ENCODE measurements at places on chromosomes 12 and 14.

GRCh38 chr12:2606186-2606910 is 188.4 kb upstream of the FKBP4 start:
- no peak for DNase-seq

GRCh38 chr14:61219673-61220072 is 61.5 kb downstream of the TMEM30B start:
- DNase-seq, result no peak

GRCh38 chr12:24749171-24749570 is 199.7 kb downstream of the BCAT1 start:
- no peak for DNase-seq

DNA sequence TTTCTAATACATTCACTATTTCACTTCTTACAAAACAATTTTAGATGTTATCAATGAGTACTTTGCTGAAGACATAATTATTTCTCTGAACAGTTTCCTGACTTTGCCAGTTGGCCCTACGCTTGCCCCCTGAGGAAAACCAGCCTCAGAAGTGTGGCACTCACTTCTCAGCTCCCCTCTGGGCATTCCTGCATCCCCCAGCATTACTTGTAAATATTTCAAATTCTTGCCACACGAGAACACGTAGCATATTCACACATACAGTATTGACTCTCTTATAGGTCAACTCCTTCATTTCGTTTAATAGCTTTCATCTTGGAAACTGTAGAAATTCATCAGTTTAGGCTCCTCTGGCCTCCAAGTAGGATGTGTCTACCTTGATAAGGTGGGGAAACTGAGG is 65.2 kb downstream of the OTX2 start:
- DNase-seq, result no peak

DNA sequence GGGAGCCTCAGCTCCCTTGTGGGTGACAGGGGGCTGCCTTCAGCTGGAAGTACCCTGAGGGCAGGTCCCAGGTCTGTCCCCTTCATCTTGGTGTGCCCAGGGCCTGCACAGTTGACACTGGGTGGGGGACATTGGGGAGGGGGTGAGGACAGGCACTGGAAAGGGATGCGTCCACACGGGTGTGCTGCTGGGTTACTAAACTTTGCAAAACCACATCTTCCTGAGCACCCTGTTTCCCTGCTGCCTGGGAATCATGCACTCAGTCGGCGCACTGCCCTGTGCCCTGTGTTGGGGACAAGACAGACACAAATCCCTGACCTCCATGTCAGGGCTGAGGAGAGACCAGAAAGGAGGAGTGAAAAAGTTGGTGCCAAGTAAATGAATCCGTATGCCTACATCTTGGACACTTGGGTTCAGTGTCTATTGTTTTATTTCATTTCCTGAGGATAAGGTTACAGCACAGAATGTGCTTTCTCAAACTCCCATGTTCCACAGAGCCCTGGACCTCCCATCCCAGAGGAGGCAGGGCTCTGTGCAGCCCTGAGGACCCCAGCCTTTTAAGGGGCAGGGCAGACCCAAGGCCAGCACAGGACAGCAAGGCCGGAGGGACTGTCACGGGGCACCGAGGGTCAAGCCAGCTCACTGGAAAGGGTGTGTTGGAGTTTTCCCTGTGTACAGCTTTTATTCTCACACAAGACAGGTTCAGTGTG is 2.9 kb upstream of the SLC25A29 start:
- no peak for DNase-seq

DNA sequence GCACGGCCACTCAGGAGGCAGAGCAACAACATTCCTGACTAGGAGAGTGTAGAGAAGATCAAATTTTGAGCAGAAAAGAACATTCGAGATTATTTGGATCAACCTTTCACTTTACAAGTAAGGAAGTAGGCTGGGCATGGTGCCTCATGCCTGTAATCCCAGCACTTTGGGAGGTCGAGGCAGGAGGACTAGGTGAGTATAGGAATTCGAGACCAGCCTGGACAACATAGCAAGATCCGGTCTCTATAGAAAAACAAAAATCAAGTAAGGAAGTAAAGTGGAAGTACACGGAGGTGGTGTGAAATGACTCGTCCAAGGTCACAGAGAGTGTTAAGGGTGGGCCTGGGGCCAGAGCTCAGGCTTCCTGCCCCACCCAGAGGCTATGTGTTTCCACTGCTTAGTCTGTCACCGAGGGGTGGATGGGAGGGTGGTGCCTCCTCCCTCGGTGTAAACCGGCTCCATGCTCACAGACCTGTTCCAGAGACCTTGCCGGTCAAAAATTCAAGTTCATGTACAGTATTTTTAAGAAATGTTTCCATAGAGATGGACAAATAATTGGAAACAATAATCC is 51.9 kb downstream of the MAP1LC3B2 start:
- DNase-seq, result no peak

- no peak for DNase-seq
Observed at GRCh38 chr12:106275458-106275857, 27.1 kb upstream of the TCP11L2 start.

DNA sequence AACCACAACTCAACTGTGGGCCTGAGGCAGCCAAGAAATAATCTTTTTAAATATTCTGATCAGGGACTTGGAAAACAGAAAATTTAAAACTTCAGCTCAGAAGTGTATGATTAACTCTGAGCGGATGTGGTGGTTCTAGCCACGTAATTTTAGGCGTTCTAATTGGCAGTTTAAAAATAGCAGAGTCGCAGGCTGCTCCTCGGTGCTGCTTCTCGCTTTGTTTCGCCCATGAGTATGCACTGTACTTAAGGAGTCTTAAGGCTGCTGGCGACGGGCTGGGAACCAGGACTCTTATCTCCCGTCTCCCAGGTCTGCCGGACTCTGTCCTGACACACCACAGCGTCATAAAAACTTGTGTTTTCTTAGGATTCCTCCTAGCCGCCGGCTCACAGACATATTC is 113.4 kb upstream of the PELI2 start:
- no peak for DNase-seq

DNA sequence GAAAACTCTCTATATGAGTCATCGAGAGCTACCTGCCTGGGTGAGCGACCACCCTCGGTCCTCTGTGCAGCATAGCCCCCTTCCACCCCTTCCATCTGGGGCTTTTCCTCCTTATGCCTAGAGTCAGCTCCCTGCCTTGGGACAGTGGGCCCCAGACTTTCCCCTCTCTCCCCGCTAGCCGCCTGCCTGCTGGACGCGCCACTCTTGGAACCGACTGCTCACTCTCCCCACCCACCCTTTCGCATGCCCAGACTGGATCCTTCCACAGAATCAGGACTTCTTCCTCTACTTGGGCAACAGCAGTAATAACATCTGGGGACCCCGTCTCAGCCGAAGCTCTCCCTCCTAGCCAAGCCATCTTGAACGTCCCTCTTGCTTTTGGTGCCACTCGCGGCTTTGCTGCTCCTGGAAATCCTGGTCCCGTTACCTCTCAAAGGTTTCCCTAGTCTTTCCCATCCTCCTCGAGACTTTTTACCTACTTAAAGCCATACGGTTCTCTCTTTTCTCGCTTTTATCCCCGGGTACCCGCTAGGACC is 671 bp downstream of the ESYT1 start:
- DNase-seq, result no peak

DNA sequence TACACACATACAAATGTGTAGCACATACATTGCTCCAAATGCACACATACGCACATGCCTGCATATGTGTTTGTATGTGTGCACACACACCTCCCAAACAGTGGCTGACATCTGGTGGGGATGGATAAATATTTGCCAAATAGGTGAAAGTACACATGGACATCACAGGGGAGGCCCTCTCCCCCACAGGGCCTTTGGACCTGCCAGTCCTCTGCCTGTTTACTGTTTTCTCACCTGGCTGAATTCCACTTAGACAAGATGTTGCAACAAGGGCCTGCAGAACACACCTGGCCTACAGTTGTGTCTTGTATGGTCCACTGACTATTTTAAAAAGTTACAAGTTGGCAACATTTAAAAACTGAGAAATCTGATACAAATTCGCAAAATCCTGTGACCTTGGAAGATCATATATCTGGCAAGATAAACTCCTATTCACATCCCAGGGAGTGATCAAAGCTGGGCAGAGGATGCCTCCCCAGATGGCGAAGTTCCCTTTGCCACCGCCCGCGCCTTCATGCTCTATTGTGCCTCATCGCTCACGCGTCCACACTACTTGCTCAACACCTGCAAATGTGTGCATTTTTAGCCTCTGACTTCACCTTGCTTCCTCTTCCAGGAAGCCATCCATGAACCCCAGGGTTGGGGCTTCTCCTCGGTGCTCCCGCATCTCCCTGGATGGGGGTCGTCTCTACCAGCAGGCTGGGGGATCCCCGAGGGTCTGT is 118.4 kb upstream of the FZD10 start:
- DNase-seq, result no peak

GRCh38 chr12:129629901-129630300 is 273.9 kb downstream of the TMEM132D start:
- DNase-seq, result no peak

DNA sequence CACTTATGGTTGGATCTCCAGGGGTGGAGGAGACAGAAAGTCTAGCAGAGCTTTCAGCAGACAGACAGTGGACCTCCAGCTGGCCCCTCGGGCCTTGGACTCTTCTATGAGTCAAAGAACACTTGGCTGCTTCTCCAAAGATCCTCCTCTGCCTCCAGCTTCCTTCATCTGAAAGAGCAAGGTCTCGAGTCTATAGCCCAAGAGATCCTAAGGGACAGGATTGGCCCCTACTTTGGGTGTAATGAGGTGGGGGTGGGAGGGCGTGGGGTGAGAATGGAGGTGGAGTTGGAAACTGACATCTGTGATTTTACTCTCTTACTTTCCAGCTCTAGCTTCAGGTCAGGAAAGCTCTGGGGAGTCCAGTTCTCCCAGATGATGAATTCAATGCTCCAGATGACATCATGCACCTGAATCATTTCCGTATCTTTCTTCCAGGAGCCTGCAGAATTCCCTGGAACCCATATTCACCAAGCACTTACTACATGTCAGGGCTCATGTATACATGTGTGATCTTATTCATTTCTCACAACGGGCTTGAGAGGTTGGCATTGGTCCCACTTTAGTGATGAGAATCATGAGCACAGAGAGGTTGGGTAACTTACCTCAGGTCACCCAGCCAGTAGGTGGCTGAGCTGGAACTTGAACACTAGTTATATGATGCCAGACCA is 10.2 kb upstream of the PGF start:
- DNase-seq, result no peak

DNA sequence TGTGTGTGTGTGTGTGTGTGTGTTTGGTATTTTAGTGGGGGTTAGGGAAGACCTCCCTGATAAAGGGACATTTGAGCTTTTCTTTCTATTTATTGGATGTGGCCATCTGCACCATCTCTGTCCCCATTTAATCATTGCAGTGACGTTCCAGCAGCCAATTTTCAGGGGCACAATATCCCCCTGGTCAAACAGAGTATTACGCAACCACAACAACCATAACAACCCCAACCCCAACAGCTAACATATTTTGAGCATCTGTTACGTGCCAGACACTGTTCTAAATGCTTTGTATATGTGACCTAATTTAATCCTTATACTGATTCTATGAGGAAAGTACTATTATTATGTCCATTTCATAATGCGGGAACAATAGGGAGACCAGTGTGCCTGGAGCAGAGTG is 87.4 kb downstream of the TTC8 start:
- DNase-seq, result no peak

- no peak for DNase-seq
Observed at GRCh38 chr14:88940671-88941070, 116.2 kb downstream of the TTC8 start.

DNA sequence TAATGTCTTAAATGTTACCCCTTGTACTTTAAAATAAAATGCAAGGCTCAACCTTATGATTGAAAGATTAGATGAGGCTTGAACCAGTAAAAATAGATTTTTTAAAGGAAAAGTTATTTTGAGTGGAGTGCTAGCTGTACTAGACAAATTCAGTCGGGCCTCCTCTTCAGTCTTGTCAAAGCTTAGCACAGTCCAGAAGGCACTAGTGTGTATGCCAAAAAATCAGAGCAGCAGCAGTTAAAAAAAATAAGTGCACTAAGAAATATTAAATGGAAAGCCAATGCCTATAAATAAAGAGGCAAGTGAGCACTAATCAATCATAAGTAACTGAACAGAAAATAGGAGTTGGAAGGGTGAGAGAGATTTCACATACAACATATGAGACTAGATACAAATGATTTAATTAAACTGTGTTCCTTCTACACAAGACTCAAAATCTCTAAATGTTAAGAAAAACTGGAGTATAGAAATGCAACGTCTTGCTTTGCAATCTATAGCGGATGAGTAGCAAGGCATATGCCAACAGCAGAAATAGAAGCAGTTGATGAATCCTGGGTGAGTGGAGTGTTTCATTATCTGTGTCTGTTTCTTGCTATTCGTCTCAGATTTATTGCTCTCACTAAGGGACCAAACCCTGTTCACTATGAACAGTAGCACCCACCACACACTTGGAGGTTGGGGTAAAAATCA is 172.1 kb downstream of the ETNK1 start:
- DNase-seq, result no peak

- DNase-seq, result peak; percentile 68
Observed at GRCh38 chr12:44875954-44876543, at the start of gene NELL2. NELL2 (minus strand) TSS chr12:44876315; CDS start chr12:44875869, 446 bp downstream.

GRCh38 chr12:76688631-76689030 is 75.3 kb upstream of the ZDHHC17 start:
- DNase-seq, result no peak

DNA sequence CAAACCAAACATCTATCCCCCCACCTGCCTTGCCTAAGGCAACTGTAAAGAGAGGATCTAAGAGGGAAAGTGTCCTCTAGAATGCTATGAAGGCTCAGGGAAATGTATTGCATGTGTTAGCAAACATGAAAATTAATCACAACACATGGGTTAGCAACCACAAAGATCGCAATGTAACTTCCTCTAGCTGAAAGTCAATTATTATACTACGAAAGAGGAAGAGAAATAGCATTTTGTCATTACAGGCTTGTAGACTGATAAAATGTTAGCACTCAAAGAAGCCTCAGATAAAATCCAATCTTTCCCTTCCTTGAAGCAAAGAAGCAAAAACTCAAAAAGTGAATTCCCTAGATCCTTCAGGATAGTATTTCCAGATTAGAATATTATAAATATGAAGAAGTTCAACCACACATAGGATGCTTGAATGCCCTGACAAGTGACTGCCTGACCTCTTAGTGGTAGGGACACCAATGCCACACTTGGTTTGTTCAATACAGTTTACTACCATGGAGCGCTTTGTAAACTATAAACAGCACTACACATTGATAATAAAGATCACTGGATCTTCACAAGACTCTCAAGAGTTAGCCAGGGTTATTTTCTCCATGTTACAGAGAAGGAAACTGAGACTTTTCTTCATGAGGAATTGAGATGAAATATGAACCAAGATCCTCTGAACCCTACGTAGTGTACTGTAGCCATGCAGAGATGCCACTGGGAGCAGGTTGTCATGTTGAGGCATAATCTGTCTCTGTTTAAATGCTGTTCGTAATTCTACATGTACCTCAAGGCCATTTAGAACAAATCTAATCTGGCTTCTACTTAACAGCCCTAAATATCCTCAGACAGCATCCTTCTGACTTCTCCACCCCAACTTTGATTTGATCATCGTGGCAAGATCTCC is 100.7 kb downstream of the ITPR2 start:
- DNase-seq, result no peak

DNA sequence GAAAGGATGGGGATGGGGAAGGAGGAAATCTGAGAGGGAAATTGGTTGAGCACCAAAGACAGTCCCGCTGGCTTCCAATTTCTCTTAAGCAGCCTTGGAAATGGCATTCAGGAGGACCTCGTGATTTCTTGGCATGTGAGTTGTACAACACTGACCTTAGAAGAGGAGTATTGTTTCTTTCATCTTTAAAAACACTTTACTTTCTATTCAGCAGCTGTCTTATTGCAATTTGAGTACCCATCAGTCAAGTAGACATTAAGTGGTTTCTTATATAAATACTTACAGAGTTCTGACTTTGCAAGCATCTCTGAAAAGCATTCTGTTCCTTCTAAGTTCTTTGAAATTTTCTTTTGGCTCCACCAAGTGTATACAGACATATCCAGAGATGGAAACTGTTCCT is 83.2 kb downstream of the LMNTD1 start:
- DNase-seq, result no peak

Data from activated CD4-positive, alpha-beta T cell treated with anti-CD3 and anti-CD28 coated beads, Interleukin-2, amount 50 U/mL, for 4 hours (primary cell).